Activated CD8-positive, alpha-beta memory T cell treated with anti-CD3 and anti-CD28 coated beads for 48 hours (primary cell): ENCODE measurements at places on chromosomes 11 and 22.

DNA sequence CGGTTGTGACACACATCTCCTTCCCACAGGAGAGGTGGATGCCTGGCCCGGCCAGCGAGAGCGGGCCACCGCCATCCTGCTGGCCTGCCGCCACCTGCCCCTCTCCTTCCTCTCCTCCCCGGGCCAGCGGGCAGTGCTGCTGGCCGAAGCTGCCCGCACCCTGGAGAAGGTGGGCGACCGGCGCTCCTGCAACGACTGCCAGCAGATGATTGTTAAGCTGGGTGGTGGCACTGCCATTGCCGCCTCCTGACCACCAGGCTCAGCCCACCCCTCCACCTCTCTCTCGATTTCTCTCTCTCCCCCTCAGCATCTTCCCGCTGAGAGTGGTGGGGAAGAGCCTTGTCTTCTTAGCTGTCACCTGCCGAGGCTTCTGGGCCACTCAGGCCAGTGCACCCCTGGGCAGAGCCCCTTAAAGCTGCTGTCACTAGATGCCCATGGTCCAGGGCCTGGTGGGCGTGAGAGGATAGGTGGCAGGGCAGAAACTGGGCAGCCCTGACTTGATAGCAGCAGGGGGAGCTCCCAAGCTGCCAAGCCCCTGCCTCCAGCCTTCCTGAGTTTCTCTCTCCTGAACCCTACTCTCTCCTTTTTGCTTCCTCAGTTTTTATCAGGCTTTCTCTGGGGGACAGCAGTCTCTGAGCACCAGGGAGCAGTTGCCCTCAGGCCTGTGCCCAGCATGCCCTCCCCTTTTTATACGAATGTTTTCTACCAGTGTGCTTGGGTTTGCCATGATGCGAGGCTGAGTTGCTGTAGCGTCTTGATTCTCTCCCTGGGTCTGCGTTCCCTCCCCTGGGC lies 9.3 kb downstream of the SHISA8 start:
- no peak for DNase-seq

DNA sequence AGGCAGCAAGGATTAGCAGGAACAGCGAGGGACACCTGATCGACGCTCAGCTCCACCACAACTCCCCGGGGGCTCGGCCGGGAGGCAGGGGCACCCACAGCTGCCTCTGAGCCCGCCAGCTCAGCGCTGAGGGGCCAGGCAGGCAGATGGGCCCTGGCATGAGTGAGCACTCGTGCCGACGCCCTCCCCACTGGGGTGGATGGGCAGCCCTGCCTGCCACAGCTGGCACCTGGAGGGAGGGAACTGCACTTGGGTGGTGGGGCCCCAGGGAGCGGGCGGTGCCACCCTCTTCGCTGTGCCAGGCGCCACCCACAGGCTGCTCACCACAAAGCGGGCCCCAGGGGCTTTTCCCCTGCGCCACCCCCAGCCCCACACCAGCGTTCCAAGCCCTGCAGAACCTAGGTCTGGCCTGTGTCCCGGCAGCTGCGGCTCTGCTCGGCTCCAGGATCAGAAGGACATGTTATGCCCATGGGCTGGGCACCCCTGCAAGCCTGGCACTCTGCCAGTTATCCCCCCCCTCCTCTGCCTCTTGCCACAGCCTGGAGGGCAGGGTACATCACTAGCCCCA lies 28.8 kb downstream of the WNT7B start:
- DNase-seq = no peak

GRCh38 chr11:65386307-65387140 lies at the start of gene FRMD8:
TSS of gene FRMD8 (plus strand) at chr11:65386637. CDS start at chr11:65387037, 400 bp downstream.
- peak; percentile 70 for DNase-seq

- no peak for DNase-seq
These were observed 1.7 kb upstream of the CAVIN3 start for GRCh38 chr11:6321961-6322362.

DNA sequence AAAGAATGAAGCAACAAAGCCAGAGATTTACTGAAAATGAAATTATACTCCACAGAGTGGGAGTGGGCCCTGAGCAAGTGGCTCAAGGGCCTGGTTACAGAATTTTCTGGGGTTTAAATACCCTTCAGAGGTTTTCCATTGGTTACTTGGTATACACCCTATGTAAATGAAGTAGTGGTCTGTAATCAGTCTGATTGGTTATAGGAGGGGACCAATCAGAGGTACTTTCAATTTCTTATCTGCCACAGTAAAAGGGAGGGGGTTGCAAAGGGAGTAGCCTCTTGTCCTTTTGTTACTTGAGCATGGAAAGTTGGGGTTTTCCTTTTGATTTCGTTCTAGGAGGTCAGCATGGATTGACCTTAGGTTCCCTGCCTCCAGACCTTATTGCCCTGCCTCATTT lies 63.5 kb downstream of the ATM start:
- DNase-seq = no peak

GRCh38 chr11:67252831-67253239 lies 13.4 kb upstream of the GRK2 start:
- DNase-seq = no peak

DNA sequence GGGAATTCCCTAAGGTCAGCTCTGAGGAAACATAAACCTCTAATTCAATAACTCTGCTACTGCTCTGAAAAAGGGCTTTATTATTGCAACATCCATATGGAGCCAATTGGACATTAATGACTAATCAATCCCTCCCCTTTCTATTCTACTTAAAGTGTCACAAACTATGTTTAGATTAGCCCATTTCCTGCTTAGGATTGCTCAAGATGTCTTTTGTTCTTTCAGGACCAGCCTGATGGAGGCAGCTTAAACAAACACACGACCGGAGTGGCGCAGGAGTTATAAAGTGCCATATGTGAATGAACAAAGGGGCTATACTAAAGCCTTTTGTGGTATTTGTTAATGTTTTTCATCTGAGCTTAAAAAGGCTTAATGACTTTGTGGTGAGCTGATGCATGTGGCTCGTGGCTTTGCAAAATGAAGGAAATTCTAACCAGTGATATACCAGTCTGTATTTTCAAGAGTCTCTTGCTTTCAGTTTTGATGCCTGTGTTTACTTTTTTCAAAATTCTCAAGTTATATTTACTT lies 354.4 kb downstream of the SOX6 start:
- DNase-seq = no peak

GRCh38 chr22:30371981-30372380 lies 15.2 kb downstream of the CCDC157 start:
- no peak for DNase-seq

- DNase-seq = no peak
These were observed 11.5 kb downstream of the PKNOX2 start for GRCh38 chr11:125175896-125176575.

- no peak for DNase-seq
These were observed 4.9 kb downstream of the TSKU start for GRCh38 chr11:76787911-76788596.

DNA sequence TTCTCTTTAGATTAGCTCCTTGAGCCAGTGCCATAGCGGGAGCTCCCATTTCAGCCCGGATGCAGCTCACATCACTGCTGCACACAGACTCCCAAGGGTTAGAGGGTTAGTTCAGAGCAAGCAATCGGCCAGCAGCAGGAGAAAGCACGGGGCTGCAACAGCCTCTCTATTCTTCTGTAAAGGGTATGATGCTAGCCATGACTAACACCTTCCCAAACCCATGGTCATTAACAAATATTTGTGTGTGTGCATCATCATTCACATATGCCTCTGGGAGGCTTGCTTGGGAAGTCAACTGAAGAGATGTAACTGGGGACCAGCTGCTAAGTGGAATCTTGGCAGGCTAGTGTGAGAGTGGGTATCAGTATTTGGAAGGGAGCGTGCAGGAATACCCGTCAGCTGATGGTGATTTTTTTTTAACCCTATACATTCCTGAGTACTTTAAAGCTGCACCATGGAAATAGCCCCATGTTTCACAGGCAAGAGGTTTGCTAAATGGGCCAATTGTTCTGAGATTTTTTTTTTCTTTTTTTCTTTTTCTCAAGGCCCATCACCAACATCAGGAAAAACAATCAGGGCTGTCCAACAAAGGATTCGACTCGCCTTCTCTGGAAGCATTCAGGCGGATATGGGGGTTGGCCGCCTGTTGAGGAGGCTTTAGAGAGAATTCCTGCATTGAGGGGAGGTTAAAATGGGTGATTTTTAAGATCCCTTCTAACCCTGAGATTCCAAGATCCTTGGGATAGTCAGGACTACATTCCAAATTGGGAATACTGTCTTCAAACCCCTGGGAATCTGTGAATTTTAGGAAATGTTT lies 33.2 kb upstream of the CCDC89 start:
- no peak for DNase-seq

GRCh38 chr11:72816404-72816990 lies 2.3 kb downstream of the ATG16L2 start:
- no peak for DNase-seq

GRCh38 chr11:117457835-117458234 lies 130.2 kb downstream of the CEP164 start:
- no peak for DNase-seq

DNA sequence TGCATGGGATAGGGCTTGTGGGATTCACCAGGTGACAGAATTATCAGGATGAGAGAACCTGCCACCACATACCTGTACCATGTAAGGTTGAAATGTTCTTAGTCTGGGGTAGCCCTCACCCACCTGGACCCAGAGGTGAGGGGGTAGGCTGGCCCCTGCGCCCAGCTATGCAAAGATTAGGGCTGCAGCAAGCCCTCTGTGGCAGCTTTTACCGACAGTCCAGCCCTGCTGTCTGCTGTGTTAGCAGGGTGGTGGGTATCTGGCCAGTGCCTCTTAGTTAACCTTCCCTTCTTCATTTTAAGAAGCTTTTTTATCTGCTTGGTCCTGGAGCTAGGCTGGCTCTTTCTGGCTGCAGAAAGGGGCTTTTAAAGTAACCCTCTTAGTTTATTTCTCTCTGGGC lies 13.9 kb downstream of the INSC start:
- DNase-seq = no peak

DNA sequence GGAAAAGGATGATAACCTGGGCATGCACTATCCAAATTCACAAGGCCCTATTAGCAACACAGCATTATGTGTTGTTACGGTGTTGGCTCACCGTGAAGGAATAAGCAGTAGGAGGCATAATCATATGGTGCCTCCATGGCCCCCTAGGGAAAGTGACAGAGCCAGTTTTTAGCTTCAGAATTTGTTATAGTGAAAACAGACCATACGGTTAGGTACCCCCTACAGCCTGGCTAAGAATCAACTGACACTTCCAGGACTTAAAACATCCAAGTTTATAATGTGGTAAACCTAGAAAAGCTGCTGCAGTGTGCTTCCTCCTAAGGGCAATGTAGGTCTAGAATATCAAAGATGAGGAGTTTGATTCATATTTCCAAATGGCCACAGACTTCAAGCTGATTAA lies 30.4 kb downstream of the KIF18A start:
- no peak for DNase-seq

DNA sequence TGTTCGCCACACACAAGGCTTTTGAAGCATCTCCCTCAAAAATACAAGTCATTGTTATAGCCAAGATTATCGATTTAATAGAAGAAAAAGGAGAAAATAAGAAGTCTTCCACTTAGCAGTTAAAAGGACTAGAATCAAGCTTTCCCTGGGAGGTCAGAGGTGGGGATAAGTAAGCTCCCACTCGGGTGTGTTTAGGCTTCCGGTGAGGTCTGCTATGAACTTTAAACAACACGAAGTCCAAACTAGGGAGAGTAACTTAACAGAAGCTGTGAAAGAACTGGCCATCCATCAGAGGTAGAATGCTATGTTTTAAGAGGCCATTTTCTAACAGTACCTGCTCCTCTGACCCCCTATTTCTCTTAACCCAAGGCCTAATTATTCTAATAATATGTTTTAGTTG lies 91.4 kb upstream of the APOA1 start:
- no peak for DNase-seq

DNA sequence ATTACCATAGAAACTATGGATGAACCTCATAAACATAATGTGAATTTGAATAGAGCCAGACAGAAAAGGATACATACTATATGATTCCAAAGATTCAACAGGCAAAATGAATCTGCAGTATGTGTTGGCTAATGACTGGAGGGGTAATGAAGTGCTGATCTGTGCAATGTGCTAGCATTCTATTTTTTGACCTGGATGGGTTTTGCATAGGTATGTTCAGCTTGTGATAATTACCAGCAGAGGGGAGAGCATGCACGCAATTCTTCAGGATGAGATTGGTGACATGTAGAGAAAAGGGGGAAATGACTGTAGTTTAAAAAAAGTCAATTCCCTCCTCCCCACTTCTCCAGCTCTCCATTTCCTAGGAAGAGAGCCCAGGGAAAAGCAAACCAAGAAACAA lies 618 bp upstream of the CCDC81 start:
- DNase-seq = no peak

GRCh38 chr22:44893731-44894080 lies 116.1 kb downstream of the PHF21B start:
- DNase-seq = no peak

- no peak for DNase-seq
These were observed 68.6 kb downstream of the KCNQ1 start for GRCh38 chr11:2513441-2513840.

DNA sequence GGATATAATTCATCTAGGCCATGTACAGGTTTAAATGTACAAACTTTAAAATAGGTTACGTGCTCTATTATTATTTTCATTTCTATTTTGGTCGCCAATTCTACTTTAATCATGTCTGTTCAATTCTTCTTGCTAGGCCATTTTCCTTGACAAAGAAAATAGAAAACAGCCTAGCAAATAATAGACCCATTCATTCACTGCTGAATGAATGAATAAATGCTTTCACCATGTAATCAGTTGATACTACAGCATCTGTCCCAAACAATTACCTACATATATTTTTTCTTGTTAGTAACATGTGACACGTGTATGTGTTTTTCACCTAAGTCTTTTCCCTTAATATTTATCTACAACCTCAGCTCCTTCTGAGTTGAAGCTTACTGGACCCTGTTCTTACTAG lies 27.5 kb downstream of the SNX19 start:
- DNase-seq = no peak
